Dorsolateral prefrontal cortex (tissue), 122 donors: ENCODE measurements at places on chromosomes 13 and 19.

DNA sequence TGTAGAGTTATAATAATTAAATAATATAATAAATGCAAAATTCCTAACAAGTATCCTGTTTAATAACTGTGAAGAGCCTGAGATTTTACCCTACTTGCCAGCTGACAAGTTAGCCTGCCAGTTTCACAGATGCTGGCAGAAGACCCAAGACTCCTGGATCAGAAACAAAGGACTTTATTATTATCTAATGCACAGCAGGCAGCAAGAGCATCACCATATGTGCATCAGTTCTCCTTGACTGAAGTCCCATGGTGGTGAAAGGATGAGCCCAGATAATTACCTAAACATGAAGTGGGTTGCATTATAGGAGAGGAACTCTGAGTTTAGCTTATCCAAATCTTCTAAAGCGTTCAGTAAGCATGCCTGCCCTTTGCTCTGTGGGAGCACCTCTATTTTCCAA is 39.1 kb upstream of the MTIF3 start:
- DNase-seq: no peak

GRCh38 chr19:7858109-7858770 is 15.9 kb downstream of the PRR36 start:
- DNase-seq: no peak

GRCh38 chr19:34806976-34807860 is 34.2 kb upstream of the ZNF599 start:
- no peak for DNase-seq

GRCh38 chr19:11577451-11578257 is at the start of gene ACP5:
ACP5 (minus strand) TSS chr19:11577645; CDS start chr19:11577317, 328 bp downstream.
- no peak for DNase-seq

- no peak for DNase-seq
Observed at GRCh38 chr19:19308373-19308772, 11.9 kb downstream of the SUGP1 start.
